Aorta (tissue), 5 donors: ENCODE measurements at places on chromosomes 12 and 14. TPM values are rescaled to one million over a fixed set of nuclear protein-coding genes. Genes with fewer than 3 reads are reported as not detected.

GRCh38 chr14:94181835-94182234 lies 7.7 kb downstream of the PPP4R4 start:
- DNase-seq: no peak
- no peaks in the 10 kb centered on the region for H3K4me1 ChIP-seq
- H3K27ac ChIP-seq: no peak overlapping the region
- no peaks in the 10 kb centered on the region for H3K36me3 ChIP-seq
- H3K27me3 ChIP-seq: no peaks in the 10 kb centered on the region

GRCh38 chr12:123367511-123367910 lies 2.9 kb upstream of the SBNO1 start:
- H3K4me1 ChIP-seq: no peaks in the 10 kb centered on the region
- no peaks in the 10 kb centered on the region for H3K27me3 ChIP-seq
- no peak overlapping the region for H3K27ac ChIP-seq

DNA sequence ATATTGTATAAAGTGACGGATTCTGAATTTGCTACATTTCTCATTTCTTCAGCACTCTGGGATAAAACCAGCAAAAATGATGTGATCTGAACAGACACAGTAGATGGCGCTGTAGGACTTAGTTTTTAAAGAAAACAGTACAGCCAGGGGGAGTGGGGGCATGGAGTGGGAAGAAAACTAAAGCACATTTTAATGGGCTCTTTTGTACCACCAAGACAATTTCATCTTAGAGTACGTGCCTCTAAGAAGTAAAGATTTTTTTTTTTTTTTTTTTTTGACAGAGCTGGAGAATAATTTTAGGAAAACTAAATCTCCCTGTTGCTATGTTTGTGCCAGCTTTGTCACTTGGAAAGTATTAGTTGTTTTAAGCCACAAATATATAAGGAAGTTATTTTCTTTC lies 124.4 kb downstream of the RAD51B start:
- H3K36me3 ChIP-seq: no peaks in the 10 kb centered on the region
- H3K4me3 ChIP-seq: no peak overlapping the region
- peak; percentile 67 for DNase-seq
- no peaks in the 10 kb centered on the region for H3K27me3 ChIP-seq
- peaks cover 10% of the 10 kb centered on the region for H3K4me1 ChIP-seq

DNA sequence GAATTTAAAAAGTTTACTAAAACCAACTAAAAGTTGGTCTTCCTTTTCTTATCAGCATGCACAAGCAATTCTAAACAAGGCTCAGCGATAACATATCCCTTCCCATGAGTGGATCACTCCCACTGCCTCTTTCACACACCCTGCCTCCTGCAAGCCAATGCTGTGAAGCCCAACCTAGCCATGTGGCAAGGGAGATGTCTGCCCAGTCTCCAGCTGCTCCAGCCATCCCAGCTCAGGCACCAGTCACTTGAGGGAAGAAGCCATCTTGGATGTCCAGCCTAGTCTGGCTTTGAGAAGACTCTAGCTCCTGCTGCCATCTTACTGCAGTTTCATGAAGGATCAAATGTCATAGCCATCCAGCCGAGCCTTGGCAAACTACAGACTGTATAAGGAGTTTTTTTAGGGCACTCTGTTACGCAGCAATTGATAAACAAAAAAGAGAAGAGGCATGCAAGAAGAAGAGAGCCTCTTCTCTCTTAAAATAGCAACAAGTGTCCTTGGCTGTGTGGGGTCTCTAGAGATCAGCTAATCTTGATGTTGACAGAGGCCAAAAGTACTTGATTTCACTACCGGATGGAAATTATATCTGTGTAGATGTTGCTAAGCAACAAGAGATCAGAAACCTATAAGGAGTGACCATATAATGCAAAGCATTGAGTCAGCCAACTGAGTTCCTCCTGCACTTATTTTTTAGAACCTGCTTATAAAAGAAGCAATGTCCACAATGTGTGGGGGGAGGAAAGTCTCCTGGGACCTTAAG lies 108.9 kb downstream of the PTCSC3 start:
- no peaks in the 10 kb centered on the region for H3K27me3 ChIP-seq
- H3K4me1 ChIP-seq: no peaks in the 10 kb centered on the region
- DNase-seq: no peak
- no peak overlapping the region for H3K4me3 ChIP-seq
- no peak overlapping the region for H3K27ac ChIP-seq

DPY19L2 gene
- 11.9 TPM for total RNA-seq

MFAP5 gene
- 59.7 TPM for total RNA-seq

TAS2R46 gene
- 3.9 TPM for total RNA-seq
